ENCODE measurements at places on chromosomes 7 and 10. TPM values are rescaled to one million over a fixed set of nuclear protein-coding genes. Genes with fewer than 3 reads are reported as not detected.

DNA sequence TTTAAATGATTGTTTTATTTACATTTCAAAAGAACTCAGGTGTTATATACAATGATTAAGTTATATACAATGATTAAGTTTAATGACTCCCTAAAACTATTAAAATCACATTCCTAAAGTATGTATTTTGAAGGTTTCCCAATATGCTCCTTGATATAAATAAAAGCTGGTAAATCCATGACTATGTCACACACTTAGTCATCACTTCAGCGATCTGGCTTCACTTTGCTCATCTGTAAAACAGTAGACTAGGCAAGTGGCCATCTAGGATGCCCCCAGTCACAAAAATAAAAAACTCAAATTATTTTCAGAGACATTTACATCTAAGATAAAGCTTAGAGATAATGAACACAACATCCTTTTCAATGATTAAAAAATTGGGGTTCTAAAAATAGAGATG is 10.8 kb downstream of the ICA1 start:
- no peak for DNase-seq

GRCh38 chr7:25707768-25708620 is 444.0 kb upstream of the NFE2L3 start:
- DNase-seq = no peak

GRCh38 chr7:114937446-114937845 is 15.6 kb downstream of the MDFIC start:
- DNase-seq = no peak

GRCh38 chr7:66522518-66522917 is 106.2 kb upstream of the KCTD7 start:
- peak; percentile 26 for DNase-seq

DNA sequence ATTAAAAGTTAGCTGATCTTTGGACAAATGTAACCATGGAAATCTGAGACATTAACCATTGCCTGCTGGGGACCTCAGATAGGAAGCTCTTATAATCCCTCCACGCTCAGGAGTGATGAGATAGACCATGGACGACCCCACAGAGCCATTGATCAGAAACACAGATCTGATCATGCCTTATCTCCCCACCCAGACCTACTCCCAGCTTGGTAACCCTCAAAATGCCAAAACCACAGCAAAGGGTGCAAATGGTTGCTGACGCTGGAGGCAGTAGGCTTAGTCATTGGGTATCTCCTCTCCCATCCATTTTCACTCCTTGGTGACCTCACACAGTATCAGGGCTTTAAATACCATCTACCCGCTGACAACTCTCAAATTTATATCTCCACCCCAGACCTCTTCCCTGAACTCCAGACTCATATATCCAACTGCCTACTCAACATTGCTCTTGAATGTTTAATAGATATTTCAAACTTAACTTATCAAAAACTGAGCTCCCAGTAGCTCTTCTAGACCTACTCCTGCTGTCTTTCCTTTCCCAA is 60.8 kb downstream of the CRTAC1 start:
- DNase-seq = no peak

DNA sequence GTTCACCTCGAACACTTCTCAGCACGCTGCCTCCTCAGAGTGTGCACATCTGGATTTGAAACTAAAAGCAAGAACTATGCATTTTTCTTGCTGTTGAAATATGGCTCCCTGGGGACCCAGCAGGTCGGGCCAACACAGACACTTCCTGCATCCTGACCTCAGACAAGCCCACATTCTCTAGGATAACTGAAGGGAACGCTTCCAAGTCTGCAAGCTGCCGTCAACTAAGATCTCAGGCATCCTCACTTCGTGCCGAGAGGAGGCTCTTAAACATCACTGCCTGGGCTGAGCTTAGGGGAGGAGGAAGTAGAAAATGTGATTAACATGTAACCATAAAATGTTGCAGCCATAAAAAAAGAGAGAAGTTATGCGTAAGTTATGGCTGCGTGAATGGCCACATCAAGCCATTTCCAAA is 65.5 kb downstream of the PYROXD2 start:
- DNase-seq = no peak

- peak; percentile 74 for DNase-seq
These were observed at the start of gene BCAP29 for GRCh38 chr7:107579885-107580715. Gene BCAP29, plus strand, starts transcription at chr7:107580246. Its CDS starts 527 bp downstream, at chr7:107580773.

DNA sequence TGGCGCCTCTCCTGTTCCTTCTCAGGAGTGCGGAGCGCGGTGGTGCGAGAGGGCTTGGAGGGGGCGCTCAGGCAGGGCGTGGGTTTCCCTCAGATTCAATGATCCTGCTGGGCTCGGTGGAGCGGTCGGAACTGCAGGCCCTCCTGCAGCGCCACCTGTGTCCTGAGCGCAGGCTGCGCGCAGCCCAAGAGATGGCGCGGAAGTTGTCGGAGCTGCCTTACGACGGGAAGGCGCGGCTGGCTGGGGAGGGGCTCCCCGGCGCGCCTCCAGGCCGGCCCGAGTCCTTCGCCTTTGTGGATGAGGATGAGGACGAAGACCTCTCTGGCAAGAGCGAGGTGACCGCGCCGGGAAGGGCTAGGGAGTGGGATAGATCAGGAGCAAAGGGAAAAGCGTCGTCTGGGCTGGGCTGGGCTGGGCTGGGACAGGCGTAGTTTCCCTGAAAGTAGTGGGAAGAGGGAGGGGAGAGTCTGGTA is 17.0 kb downstream of the FAM131B start:
- peak; percentile 75 for DNase-seq

GRCh38 chr10:30863516-30864210 is 168.0 kb downstream of the ZNF438 start:
- no peak for DNase-seq

DNA sequence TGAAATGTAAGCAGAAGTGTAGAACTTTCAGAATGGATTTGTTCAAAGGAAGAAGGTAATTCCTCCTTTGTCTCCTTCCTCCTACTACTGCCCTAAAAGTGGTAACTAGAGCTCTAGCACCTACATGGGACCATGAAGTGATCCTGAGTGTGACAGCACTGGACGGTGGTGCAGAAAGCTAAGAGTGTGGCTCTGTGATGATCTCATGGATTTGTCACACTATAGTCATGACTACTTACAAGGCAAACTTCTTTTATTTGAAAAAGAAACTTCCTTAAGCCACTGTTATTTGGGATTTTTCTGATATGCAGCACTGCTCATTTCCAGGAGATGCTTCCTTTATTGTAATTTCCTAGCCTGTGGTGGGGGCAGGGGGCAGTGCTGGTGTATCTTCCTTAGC is 5.8 kb upstream of the FHIP2A start:
- DNase-seq = no peak

- peak; percentile 53 for DNase-seq
These were observed 41.3 kb upstream of the SRPK2 start for GRCh38 chr7:105429746-105430612.

DNA sequence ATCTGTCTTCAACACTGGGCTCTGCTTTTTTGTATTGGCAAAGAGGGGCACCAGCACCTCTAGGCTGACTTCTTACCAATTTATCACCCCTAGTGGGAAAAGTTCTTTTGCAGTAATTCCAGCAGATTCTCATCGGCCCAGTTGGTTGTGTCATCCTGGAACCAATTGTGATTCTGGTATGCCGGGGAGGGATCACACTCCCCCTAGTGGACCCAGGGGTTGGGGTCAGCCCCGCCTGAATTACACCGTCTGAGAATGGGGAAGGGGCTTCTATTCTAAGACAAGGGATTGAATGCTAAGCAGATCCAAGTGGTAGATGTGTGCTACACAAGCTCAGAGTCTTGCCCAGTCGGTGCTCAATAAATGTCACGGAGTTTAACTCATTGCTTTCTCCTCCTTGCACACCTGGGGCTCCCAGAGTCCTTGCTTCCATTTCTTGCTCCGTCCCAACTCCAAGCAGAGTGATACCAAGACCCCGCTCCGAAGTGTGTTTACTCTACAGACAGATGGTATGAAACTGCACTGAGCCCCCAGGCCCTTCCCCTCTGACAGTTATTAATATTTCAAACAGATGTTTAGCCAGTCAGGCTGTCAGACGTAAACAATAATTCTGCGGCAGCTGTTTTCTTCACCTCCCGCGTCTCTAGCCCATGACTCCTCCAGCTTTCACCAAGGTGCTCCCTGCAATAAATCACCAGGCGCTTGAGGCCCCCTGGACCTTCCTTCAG is 71.9 kb downstream of the C10orf105 start:
- DNase-seq = no peak

Gene MYL7
- not detected for total RNA-seq

Gene MMP21
- total RNA-seq = not detected

Gene ELN
- total RNA-seq = not detected

Gene UNCX
- total RNA-seq = not detected

Gene EPHB6
- total RNA-seq = 5.7 TPM

Gene PKD2L1
- 0.18 TPM for total RNA-seq

All from activated CD4-positive, alpha-beta memory T cell treated with anti-CD3 and anti-CD28 coated beads, Interleukin-2, amount 10 ng/mL, durations not matched to agents 7 days and 5 days (primary cell).